RKO (cell line): ENCODE measurements at places on chromosomes 11 and 22.
A peak's percentile ranks its signal among the peaks of the same experiment; 100 is the strongest.

- no peak for DNase-seq
These were observed 3.9 kb downstream of the MAML2 start for GRCh38 chr11:96338910-96339705.

GRCh38 chr11:93320230-93320629 lies 10.3 kb upstream of the DEUP1 start:
- DNase-seq = no peak

GRCh38 chr11:71301046-71301857 lies 48.9 kb upstream of the SHANK2 start:
- no peak for DNase-seq

- no peak for DNase-seq
These were observed 3.7 kb downstream of the PTS start for GRCh38 chr11:112229746-112230433.

GRCh38 chr11:9756461-9756860 lies 92.6 kb downstream of the SWAP70 start:
- DNase-seq = no peak

DNA sequence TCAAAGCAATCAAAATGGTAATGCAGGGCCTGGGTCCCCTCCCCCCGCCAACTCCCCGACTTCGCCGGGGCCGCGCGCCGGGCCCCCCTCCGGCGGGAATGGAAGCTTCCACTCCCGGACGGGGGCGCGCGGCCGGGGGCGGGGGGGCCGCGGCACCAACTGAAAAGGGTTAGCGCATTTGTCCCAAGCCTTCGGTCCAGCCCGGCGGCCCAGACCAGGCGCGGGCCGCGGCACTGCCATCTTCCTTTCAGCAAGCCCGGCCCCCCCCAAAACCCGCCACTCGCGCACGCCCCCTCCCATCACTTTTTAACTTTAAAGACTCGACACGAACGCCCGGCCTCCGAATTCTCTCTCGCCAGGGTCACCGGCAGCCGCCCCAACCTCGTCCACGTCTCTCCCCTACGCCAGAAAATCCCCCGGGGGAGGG lies 2.8 kb downstream of the PHF21B start:
- no peak for DNase-seq

DNA sequence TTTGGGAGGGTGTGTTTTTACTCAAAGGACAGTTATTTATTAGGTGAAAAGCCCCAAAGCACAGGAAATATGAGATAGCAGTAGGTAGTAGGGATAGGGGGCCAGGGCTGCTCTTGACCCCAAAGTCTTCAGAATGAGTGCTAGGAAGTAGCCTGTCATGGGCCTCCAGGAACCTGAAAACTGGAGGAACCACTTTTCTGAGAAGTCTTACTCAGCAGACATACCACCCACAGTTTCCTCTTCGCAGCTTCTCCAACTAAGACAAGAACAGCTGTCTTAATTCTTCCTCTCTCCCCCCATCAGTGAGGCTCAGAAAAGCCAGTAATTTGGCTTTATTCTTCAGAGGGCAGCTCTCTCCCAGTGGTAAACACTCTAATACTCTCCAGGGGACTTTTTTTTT lies 84.0 kb upstream of the CTSC start:
- no peak for DNase-seq

DNA sequence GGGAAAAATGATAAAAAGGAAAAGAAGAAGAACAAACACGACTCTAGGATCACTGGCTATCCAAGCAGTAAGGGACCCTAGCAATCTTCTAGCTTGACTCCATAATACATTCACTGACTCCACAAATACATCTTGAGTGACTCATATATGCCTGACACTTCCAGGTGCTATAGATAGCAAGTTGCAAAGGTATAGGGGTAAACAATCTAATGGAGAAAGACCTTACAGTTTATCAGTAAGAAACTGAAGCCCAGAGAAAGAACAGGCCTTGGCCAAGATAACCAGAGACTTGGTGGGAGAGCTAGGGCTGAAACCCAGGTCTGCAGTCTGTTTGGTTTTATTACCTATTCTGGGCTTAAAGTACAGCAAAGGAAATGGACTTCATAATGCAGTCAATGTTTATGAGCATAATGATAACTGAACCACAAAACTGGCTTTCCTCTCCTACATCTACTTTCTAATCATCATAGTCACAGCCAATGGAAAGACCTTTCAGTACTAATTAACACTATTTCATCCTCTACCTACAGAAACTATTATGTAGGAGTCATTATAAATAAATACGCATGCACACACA lies 19.7 kb upstream of the SLC5A1 start:
- DNase-seq = no peak

DNA sequence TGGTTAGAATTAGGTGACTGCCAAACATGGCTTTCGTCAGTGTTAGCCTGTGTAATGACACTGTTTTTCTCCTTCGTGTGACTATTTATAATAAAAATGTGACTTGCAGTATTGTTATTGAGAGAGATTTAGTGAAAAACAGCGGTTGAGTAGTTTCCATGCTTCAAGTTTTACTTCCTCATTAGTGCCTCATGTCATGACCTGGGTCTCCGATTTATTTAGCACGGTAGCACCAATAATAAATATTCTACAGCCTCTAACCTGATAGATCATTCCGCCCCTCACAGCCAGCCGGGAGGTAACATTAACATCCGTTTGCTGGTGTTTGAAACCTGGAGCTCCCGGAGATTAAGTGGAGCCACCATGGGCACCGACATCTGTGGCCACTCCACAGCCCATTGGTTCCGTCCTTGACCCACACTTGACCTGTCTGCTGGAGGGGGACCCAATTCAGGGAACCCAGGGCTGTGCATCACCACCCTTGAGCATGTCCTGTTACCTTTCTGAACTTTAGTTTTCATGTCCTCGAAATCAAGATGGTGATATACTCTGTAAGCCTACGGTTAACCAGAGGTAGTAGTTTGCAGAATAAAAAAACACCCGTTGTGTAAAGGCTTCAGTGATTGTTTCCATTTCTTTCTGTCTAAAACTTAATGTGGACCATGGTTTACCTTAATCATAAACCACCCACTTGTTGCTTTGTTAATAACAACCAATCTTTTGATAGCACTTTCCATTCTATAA lies 104.1 kb downstream of the ATXN10 start:
- no peak for DNase-seq

- DNase-seq = no peak
These were observed 210.8 kb downstream of the PGR start for GRCh38 chr11:100918551-100919500.

DNA sequence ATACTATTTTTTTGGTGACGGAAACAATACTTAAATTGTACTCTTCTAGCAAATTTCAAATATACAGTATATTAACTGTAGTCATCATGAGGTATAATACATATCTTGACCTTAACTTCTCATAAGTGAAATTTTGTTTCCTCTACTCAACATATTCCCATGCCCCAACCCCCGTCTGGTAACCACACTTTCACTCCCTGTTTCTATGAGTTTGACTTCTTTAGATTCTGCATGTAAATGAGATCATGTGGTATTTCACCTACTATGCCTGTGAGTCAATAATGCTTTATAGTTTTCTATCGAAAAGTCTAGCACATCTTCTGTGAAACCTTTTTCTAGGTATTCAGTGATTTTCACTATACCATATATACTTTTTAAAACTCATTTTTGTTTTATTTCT lies 663.2 kb downstream of the CNTN5 start:
- DNase-seq = no peak

DNA sequence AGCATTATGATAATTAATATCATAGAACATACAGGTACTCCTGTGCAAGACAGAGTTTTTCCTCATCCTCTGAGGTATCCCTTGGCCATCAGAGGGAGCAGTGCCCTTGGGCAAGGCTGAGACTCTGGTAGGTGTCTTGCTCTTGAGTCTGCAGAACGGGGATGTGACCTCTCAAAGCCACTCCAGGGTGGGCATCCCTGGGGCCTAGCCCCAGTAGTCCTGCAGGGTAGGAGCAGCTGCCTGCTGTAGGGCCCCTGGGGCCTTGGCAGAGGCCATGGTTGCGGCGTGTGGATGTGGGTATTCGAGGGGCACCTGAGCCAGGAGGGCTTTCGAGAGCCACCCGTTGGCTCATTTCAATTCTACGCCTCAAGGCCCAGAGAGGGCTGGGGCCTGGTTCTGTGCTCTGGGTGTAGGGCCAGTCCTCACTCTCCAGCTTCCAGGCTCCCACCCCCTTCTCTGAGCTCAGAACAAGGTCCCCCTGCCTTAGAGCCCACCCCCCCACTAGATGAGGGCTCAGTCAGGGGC lies 7.7 kb upstream of the OMP start:
- DNase-seq = no peak

DNA sequence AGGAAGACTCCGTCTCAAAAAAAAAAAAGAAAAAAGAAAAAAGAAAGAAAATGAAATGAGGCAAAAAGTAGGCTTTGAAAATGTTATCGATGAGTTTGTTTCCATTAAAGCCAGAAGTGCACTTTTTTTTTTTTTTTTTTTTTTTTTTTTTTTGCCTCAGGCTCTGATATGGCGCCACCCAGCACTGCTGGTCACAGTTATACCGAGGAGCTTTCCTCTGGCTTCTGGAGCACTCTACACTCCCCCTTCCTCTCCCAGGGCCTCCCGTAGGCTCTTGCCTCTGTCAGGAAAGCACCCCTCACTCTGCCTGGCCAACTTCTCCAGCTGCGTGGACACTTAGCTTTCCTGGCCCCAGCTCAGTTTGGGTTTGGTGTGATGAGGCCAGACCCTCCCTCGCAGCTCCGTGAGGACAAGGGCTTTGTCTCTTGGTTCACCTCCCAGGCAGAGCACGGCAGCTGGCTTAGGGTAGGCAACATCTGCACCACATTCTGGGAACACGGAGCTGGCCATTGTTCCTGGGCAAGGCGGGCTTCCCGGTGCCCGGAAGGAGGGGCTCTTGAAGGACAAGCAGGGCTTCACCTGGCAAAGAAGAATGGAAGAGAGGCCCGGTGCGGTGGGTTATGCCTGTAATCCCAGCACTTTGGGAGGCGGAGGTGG lies 16.9 kb downstream of the FADS2 start:
- no peak for DNase-seq

GRCh38 chr11:127670374-127671119 lies 670.0 kb upstream of the KIRREL3 start:
- no peak for DNase-seq

DNA sequence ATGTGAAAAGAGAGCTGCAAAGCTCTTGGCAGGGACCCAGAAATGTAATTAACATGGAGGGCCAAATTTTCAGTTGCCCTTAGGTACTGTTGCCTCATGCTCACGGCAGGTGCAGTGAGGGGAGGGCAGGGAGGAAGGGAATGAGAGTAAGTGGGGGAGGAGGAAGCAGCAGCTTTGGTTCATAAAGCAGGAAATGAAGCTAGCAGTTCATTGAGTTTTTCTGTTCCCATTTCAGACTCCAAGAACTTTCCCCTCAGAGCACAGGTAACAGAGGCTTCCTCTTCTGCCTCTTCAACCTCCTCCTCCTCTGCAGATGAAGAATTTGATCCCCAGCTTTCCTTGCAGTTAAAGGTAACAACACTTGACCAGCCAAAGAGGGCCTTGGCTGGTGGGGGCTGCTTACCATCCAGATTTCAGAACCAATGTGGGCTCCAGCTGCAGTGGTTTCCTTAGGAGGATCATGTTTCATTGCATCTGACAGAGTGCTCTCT lies 57.9 kb upstream of the PARVA start:
- no peak for DNase-seq

- no peak for DNase-seq
These were observed 49.6 kb upstream of the EED start for GRCh38 chr11:86194998-86195397.

DNA sequence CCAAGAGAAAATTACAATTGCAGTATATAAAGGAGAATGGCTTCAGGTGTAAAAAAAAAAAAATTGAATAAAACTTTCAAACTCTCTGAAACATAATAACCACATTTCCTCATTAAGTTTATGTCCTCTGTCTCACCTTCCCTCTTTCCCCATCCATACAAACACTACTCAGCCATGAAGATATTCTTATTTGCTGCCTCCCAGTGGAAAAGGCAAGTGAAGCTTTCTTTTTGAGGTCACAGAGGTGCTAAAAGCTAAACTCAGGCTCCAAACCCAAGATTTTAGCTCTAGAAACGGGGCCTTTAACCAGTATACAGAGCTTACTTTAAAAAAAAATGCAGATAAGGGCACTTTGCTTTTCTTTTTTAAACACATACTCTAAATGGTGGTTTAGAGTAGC lies 1568.5 kb downstream of the FAM181B start:
- peak; percentile 12 for DNase-seq

DNA sequence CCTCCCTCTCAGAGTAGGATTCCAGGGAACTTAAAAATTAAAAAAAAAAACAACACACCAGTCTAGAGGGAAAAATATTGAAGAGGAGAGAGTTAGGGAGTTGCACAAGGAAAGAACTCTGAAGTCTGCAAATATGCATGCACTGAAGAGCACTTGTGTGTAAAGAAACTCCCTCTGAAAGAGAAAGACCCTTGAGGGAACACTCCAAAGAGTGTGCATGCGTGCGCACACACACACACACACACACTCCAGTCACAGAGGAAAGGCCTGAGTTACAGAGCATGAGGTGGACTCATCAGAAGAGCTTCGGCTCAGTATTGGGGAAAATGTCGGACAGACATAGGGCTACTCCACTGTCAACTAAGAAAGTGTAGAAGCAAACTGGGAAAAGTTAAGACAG lies 30.1 kb downstream of the GGTLC2 start:
- DNase-seq = no peak

- DNase-seq = no peak
These were observed 134.8 kb downstream of the DSCAML1 start for GRCh38 chr11:117662255-117662654.

GRCh38 chr11:34478845-34479663 lies 34.5 kb downstream of the ELF5 start:
- DNase-seq = no peak

DNA sequence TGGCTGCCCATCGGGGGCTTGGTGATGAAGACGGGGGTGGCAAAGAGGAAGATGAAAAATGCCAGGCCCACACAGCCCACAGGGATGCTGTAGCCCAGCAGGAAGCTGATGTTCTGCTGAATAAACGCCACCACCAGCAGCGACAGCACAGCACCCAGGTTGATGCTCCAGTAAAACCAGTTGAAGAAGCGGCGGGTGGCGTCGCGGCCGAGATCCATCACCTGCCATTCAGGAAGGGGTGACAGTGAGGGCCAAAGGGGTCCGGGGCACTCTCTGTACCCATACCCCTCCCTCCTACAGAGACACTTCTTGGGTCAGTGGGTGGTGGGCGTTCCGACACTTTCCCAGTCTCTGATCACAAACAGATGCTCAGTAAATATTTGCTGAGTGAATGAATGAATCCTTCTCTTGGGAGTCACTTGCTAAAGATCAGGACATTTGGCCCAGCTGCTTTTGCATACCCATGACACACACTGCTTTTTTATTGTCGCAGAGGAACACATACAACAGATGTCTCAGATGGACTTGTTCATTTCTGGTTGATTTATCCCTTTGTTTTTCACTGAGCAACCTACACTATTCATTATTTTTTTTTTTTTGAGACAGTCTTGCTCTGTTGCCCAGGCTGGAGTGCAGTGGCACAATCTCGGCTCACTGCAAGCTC lies 5.2 kb downstream of the SLC15A3 start:
- no peak for DNase-seq

- DNase-seq = no peak
These were observed 35.7 kb upstream of the ARFGAP3 start for GRCh38 chr22:42892571-42893316.

DNA sequence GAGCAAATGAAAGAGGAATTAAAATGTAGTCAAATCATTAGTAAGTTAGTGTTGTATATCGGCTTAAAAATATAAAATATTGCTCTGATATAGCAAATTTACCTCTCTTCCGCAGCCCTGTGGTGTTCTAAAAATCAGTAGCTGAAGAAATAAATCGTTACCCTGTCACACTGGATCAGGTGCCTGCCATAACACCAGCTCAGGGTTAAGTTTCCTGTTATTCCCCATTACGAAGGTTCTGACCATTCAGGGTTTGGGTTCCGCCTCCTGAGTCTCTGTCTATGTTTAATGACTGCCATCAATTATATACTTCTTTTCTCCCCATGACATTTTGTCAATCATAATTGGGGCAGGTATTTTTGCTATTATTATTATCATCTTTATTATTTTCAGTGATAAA lies 658.5 kb downstream of the OPCML start:
- no peak for DNase-seq
